ENCODE measurements at places on chromosomes 1 and 21.
A peak's percentile ranks its signal among the peaks of the same experiment; 100 is the strongest.

DNA sequence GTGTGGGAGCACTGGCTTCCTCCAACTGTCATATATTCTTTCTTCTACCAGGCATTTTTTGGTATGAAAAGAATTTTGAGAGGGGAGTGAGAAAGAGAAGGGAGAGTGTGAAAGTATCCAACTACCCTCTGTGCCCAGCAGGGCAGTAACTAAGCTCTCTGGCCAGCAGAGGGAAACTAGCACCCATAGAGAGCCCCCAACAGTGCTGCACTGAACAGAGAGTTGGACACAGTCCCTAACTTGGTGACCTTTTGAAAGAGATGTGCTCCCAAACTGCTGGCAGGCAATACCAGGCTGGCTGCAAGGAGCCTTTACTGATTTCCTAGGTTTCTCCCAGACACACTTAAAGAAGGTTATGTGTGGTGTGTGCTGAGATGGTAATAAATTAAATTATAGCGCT, 118.8 kb upstream of the PBX1 start:
- DNase-seq, result no peak

GRCh38 chr21:25578056-25578961, 29.0 kb downstream of the MRPL39 start:
- no peak for DNase-seq

- no peak for DNase-seq
Measured at GRCh38 chr1:243946946-243947345, 96.9 kb upstream of the AKT3 start.

DNA sequence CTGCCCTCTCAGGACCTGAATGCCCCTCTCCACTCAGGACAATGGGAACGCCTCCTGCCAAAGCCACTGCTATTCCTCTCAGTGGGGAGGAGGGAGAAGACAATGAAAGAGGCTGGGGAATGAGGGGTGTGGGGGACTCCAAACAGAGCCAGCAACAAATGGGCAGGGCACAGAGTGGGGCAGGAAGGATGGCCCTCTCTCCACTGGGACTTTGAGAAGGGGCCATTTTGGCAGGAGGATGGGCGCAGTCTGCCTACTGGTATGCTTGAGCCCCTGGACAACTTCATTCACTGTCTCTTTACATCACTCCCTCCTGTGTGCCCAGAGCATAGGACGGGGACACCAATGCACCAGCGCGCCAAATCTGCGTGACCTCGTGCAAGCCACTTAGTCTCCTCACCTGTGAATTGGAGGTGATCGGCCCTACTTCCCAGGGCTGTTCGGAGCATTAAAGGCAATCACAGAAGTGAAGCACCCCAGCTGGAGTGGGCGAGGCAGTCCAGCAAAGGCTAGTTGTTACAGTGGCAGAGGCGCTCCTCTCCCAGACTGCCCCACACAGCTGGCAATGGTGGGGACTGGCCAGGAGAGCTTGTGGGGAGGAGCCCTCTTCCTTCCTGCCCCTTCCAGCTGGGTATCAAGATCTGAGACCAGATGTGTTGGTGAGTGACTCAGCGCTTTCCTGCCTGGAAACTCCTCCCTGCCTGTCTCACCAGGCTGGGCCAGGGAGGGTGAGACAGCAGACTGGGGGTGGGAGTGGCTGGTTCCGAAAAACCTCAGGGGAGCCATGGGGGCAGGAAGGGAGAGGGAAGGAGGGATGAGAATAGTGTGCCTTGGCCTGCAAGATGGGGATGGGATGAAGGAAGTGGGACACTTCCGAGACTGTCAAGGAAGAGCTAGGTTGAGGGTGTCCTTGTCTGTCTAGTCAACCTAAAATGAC, 22.4 kb upstream of the SYNC start:
- DNase-seq, result peak; percentile 67

GRCh38 chr1:110346690-110347089, 7.5 kb downstream of the RBM15 start:
- DNase-seq, result no peak

DNA sequence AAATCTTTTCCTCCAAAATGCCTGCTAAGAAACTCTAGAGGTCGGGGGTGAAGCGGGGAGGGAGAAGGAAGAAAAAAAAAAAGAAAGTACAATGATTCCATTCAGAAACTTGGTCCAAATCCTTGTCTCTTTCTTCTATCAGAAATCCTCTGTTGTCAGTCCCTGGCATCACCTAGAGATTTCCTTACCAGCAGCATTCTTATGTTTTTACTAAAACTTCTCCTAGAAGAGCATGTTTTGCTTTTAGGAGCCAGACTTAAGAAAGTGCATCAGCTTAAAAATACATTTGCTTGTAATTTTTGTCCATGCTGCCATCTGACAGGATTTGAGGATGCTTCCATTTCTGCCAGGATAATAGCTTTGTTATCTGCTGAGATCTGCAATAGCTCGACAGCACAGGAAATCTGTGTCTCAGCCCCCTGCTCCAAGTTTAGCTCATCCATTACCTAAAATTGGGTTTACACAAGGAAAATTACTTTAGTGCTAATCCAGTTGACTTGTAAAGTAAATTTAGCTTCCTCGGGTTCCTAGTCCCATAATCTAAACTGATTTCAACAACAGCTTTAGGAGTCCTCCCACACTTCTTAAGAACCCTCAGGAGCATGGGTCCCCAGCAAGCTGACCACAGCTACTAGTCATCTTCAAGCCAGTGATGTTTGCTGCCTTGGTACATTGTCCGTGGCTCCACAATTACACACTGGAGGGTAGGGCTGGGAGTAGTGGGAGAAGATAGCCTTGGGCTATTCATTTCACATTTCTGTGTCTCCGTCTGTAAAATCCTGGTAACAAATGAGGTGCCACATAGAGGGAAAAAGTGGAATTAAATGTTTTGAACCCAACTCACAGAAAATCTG, 92.3 kb upstream of the UBE2U start:
- no peak for DNase-seq

DNA sequence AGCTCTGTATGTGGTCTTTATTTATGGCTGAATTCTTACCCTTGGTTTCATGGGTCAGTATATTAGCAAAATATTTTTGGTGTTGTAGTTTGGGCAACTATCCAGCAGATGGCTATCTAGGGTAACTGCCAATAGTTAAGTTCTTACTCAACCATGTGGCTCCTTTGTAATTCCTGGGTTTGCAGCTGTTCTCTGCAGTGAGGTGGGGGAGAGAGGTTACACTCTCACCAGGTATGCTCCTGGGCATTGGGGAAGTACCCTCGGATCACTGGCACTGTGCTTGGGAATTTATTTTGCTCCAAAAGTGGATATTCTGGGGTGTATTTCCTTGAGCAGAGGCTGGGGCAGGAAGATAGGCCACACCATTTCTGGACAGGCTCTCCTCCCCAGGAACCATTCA, 436.7 kb upstream of the TMPRSS15 start:
- no peak for DNase-seq

DNA sequence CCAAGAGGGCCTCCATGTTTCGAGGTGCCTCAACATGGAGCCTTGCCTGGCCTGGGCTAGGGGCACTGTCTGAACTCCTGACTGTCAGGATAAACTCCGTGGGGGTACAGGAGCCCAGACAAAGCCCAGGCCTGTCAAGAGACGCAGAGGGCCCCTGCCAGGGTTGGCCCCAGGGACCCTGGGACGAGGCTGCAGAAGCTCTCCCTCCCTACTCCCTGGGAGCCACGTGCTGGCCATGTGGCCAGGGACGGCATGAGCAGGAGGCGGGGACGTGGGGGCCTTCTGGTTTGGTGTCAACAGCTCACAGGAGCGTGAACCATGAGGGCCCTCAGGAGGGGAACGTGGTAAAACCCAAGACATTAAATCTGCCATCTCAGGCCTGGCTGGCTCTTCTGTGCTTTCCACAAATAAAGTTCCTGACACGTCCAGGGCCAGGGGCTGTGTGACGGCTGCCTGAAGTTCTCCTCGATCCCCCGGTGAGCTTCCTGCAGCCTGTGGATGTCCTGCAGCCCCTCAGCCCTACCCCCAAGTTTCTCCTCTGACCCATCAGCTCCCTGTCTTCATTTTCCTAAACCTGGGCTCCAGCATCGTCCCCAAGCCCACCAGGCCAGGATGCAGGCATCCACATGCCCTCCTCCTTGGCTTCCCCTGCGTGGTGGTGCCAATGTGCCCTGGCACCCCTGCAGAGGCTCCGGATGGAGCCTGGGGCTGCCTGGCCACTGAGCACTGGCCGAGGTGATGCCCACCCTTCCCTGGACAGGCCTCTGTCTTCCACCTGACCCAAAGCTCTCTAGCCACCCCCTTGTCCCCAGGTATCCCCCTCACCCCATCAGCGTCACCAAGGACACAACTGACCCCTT, 12.8 kb upstream of the LRRC3 start:
- no peak for DNase-seq

DNA sequence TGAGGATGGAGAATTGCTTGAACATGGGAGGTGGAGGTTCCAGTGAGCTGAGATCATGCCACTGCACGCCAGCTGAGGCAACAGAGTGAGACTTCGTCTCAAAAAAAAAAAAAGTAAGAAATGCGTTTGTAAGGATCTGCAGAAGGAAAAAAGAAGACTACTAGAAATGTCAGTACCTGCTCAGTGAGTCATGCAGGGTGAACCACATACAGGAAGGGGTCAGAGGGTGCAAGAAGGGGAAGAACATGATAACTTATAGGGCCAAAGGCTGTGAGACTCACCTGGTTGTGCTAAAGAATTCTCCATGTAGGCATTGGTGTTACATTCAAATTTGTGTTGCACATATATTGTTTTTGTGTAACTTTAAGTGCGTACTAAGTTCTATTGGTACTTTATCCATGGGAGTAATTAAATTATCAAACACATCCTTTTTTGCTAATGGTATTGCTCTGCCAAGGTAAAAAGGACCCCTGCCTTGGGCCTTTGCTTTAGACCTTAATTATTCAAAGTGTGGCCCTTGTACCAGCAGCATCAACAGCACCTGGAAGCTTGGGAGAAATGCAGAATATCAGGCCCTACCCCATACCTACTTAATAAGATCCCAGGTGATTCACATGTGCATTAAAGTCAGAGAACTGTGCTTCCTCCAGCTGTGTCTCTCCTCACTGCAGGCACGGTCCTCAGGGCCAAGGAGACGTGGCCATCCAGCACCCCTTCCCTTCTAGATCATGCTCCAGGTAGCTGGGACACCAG, 96.4 kb upstream of the PPP2R5A start:
- no peak for DNase-seq

GRCh38 chr1:65209005-65209885, 61.2 kb downstream of the AK4 start:
- peak; percentile 77 for DNase-seq

DNA sequence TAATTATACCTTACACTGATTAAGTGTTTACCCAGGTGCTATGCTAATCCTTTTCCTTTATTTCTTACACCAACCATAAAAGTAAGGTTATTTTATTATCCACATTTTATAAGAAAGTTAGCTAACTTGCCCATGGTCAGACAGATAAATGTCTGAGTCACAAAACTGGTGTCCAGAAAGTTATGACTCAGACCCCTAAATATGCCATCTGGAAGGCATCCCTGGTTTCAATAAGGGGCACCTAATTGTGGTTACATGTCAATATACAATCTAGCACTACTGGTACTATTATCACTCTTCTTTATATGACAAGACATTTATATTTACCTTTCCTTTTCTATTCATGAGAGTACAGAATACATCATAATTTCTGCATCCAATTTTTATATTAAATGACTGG, 496.5 kb upstream of the ADGRL2 start:
- no peak for DNase-seq

DNA sequence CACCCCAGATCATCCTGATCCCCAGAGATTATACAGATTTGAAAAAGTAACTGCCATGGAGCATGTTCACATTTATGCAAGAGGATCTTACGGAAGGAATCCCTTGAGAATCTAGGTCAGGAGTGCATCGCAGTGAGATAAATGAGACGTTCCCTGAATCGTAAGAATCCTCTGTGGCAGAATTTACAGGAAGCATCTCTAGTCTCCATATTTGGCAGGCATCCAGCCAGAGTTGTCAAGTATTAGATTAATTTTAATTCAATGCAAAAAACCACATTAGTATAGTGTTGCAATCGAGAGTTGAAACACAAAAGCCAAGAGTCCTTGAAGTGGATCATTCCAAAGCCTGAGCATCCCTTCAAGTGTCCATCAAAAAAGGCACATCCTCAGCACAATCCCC, 100.8 kb downstream of the RRAGC start:
- no peak for DNase-seq

DNA sequence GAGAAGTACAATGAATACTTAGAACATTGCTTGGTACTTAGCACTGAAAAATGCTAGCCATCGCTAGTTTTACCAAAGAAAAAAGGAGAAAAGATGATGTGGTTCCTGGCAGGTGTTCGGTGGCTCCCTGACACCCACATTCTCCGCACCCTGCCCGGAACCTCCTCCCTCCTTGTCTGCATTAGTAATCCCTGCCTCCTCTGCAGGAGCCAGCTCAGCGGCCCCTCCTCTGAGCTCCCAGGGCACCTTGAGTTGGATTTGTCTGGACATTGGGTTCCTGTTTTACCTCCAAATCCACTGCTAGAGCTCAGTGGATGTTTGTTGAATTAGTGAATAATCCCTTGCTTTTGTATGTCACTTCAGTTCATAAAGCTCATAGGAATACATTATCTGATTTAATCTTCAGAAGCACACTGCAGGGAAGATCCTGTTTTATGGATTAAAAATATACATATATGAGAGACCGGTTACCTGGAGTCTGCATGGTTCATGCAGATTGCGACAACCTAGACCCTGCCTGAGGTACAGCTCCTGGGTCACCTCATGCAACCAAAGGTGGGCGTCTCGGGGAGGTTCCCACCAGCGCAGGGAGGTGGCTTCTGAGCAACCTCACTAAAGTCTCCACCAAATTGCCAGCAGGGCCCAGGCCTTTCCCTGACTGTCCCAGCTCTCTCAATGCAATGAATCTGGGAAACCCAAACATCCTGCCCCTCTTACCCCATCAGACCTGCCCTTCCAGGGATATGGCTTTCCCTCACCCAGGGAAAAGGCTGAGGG, 24.2 kb downstream of the PCAT6 start:
- no peak for DNase-seq

DNA sequence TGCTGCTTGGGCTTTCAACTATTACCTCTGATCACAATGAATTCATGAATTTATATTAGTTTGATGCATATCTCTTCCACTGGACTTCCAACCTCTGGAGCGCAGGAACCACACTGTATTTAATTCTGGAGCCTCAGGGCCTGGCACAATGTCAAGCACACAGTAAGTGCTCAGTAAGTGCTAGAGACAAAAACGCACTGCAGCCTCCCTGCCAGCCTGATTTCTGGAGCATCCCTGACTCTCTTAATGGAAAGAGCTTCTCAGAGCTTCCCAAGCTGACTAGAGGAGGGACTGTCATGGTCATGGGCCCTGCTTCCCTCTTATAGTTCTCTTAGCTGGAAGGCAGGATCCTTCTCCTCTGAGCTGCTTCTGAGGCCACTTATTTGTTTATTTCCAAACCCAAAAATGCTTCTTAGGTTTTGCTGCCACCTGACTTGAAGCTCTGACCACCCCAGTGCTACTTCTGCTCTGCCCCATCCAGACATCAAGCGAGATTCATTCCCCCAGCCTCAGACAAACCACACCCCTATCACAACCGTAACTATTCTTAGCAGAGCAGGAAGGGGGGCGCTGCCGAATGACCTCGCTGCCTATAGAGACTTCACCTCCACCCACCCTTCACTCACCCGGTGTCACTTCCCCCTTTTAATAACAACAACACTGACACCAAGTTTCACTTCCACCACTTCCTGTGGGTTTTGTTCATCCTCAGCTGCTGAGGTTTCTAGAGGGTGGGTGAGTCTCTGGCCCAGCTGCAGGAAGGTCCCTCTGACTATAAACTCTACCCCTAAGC, 33.6 kb downstream of the NUAK2 start:
- DNase-seq, result peak; percentile 63

Measured in mucosa of descending colon (tissue), 3 donors.